ENCODE measurements at places on chromosomes 7 and 10.

- DNase-seq = no peak
Measured at GRCh38 chr7:157892751-157893523, 556.1 kb downstream of the DNAJB6 start.

- no peak for DNase-seq
Measured at GRCh38 chr7:26292768-26293560, 1.3 kb downstream of the SNX10 start.

- no peak for DNase-seq
Measured at GRCh38 chr7:18740579-18740988, 245.0 kb downstream of the HDAC9 start.

DNA sequence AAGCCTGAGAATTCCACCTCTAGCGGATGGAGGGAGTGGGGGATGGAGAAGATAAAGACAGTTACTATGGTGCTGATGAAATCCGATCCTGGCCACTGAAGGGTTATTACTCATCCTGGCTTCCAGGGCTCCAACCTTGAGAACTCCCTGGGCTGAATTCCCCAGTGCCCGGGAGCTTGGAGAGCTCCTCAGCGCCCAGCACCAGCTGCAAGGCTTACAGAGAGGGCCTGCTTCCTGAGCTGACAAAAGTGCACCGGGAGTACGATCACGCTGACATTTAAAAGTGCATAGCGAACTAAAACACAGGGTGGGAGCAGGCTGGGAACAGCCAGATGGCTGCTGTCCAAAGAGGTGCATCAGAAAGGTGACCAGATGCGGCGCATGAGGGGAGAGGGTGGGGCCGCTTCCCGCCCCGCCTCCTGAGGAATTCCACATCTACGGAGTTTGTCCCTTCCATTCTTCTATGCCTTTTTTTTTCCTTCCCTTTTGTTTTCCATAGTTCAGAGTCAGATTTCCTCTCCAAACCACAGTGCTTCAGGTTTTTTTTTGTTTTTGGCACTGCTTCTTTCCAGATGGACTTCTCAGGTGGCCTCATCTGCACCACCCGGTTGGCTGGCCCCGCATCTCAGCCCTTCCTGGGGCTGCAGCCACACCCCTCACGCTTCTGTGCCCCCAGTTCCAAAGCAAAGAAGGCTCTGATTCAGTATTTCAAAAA is 62.4 kb upstream of the MKRN1 start:
- peak; percentile 82 for DNase-seq

- DNase-seq = no peak
Measured at GRCh38 chr7:142770661-142771352, at the start of gene PRSS2. Gene PRSS2, plus strand, starts transcription at chr7:142770970. Its CDS starts 13 bp downstream, at chr7:142770983.

GRCh38 chr10:59558066-59558465 is 151.6 kb downstream of the SLC16A9 start:
- no peak for DNase-seq

GRCh38 chr10:132919374-132920100 is 22.8 kb downstream of the CFAP46 start:
- no peak for DNase-seq

- peak; percentile 32 for DNase-seq
Measured at GRCh38 chr7:81777697-81778096, 7.8 kb upstream of the HGF start.

DNA sequence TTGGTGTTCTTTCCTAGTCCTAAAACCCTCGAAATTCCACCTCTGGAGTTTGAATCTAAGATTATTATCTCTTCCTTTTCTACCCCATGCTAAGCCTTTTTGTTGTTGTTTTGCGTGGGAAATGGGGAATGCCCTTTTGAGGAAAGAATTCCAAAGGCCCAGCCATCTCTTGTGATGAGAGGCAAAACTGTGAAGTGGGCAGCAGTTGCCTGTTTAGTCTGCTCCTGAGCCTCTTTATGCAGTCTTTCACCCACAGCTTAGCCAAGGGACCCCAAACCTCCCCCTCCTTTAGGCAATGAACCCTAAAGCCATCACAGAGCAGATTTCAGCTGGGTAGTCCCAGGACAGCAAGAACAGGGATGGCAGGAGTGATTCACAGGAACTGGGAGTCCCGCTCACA is 95.5 kb downstream of the DNMBP start:
- no peak for DNase-seq

DNA sequence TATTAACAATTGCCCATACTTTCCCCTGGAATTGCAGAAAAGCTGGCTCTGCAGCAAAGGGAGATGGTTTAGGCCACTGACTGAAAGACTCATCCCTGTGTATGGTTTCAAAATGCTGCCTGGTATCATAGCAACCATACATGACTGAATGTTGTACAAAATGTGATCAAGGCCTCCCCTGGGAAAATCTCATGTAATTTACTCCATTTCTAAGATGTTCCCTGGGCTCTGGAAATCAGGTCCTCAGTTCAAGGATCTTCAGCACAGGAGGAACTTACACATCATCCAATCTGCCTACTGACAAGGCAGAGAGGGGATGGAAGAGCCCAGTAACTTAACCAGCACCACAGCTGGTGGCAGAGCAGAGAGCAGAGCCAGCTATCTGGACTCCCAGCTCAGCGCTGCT is 111.8 kb downstream of the JAZF1 start:
- peak; percentile 67 for DNase-seq

- no peak for DNase-seq
Measured at GRCh38 chr10:80279146-80279545, 10.3 kb downstream of the MAT1A start.

- DNase-seq = peak; percentile 36
Measured at GRCh38 chr7:158827411-158828132, 1.7 kb downstream of the ESYT2 start.

DNA sequence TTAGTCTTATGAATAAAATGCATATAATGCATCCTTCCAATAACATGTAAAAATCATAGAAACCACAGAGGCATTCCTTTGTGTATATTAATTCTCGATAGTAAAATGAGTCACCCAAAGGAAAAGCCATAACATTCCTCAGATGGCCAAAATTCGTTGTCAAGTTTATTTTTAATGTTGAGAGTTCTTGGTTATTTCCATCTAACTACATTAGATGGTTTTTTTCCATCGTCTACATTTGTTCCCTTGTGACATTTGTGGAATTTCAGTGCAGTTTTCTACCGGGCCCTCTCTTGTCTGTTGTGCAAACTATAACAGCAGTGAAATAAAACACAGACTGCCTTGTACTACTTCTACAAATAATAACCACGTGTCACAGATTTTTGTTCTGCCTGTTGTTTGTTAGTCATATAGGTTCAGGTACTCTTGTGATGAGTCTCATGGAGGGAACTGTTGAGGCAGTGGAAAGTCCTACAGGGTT is 54.7 kb upstream of the CCAR1 start:
- peak; percentile 86 for DNase-seq

GRCh38 chr7:22166928-22167327 is 190.0 kb downstream of the RAPGEF5 start:
- no peak for DNase-seq

DNA sequence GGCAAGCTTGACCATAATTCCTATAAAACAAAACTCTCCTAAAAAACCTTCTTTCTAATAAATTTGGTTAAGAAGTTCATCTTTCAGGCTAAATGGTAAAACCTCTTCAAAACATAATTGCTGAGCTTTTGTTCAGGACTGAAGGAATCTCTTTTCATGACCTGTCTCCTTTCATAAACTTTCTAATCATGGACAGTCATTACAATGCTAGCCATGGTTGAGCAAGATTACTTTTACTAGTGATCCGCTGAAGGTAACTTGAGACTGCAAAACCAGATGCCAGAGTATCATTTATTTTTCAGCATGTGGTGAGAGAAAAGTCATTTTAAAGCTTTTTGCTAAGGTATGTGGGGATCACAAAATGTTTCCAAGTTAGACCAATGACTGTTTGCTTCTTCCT is 186.4 kb upstream of the RHOBTB1 start:
- DNase-seq = no peak

GRCh38 chr10:29649561-29650551 is 15.1 kb upstream of the SVIL start:
- no peak for DNase-seq

Data from cardiac muscle cell (in vitro differentiated cells and primary cell).